Vein endothelial cell (primary cell): ENCODE measurements at places on chromosomes 2 and 18. TPM values are rescaled to one million over a fixed set of nuclear protein-coding genes. Genes with fewer than 3 reads are reported as not detected.

PTH2R gene
- not detected in 2 replicates for total RNA-seq

MCFD2 gene
- 177 and 217 TPM in 2 replicates for total RNA-seq

HOXD12 gene
- total RNA-seq, result not detected in 2 replicates

FAM124B gene
- total RNA-seq, result 151 and 177 TPM in 2 replicates

WIPF1 gene
- total RNA-seq, result 11.4 and 15.0 TPM in 2 replicates

IER3IP1 gene
- total RNA-seq, result 19.6 and 22.9 TPM in 2 replicates

LIMS3 gene
- 16.0 and 34.9 TPM in 2 replicates for total RNA-seq

G6PC2 gene
- total RNA-seq, result not detected in 2 replicates

TMEM198 gene
- total RNA-seq, result not detected in 2 replicates

IL1RL1 gene
- 11.1 and 31.0 TPM in 2 replicates for total RNA-seq
